ENCODE measurements at places on chromosomes 1 and 21.

DNA sequence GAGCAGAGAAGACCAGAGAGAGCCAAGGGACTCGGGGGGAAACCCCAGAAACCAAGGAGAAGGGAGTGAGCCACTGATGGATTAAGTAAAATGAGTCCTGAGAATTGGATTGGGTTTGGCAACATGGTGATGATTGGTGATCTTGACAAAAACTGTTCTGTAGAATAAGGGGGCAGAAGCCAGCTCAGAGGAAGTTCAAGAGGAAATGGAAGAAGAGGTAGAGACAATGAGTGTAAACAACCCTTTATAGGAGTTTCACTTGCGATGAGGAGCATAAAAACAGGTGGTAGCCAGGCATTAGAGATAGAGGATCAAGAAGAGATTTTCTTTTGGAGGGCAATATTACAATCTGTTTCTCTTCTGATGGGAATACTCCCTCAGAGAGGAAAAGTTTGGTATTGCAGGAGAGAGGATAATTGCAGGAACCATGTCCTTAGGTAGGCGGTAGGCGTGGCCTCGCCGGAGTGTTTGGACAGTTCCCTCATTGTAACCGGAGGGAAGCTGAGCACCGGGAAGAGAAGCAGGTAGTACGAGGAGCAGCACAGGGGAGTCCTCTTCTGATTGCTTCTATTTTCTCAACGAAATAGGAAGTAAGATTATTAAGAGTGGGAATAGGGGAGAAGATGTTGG is 68.4 kb upstream of the TENT5C start:
- no peak overlapping the region for H3K27ac ChIP-seq
- no peaks in the 10 kb centered on the region for H3K27me3 ChIP-seq
- no peaks in the 10 kb centered on the region for H3K36me3 ChIP-seq
- H3K4me3 ChIP-seq, result no peak overlapping the region
- peak; percentile 78 for DNase-seq

GRCh38 chr1:201154389-201155165 is at the start of gene TMEM9:
TSS of gene TMEM9 (minus strand) at chr1:201154474. CDS start at chr1:201153923, 551 bp downstream.
- peak; percentile 99 for DNase-seq
- H3K27ac ChIP-seq, result peak within 1 kb of the TSS; percentile 88

- H3K36me3 ChIP-seq, result no peaks in the 10 kb centered on the region
- H3K27me3 ChIP-seq, result no peaks in the 10 kb centered on the region
- H3K4me1 ChIP-seq, result no peaks in the 10 kb centered on the region
Observed at GRCh38 chr21:35328856-35329455, 279.9 kb upstream of the RUNX1 start.

DNA sequence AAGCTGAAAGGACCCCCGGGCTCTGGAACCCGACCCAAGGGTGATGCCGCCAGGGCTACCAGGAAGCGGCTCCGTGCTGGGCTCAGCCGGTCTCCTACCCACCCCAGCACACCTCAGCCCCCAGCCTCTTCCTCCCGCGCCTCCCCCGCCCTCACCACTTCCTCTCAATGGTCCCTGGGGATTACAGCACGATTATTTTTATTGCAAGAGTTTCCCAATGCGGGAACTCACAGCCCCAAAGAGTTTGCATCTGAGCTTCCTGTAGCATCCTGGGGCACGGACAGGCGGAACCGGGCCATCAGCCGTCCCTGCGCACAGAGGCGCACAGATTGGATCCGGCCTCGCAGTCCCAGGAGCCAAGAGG is 8.7 kb upstream of the SLX9 start:
- H3K27ac ChIP-seq, result no peak overlapping the region
- peaks cover 5% of the 10 kb centered on the region for H3K4me1 ChIP-seq
- H3K27me3 ChIP-seq, result peaks cover 63% of the 10 kb centered on the region
- H3K4me3 ChIP-seq, result no peak overlapping the region
- H3K36me3 ChIP-seq, result no peaks in the 10 kb centered on the region

DNA sequence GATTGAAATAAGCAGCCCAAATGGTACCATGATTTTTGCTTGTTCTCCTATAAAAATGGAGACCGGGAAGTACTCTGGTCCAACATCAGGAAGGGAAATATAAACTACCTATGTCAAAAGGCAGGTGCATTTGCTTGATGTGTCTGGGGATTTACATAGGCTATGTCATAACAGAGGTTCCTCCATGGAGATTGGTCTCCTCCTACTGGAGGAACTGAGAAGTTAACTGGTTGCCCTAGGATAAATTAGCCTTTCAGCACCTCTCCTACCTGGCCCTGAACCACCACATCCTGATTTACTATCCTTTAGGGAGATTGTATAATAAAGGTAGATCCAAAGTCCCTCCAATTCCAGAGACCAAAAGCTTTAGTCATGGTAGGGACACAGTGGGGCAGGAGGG is 1109.3 kb upstream of the B3GALT2 start:
- H3K27me3 ChIP-seq, result no peaks in the 10 kb centered on the region
- no peak overlapping the region for H3K27ac ChIP-seq
- H3K36me3 ChIP-seq, result no peaks in the 10 kb centered on the region
- peak; percentile 53 for DNase-seq

DNA sequence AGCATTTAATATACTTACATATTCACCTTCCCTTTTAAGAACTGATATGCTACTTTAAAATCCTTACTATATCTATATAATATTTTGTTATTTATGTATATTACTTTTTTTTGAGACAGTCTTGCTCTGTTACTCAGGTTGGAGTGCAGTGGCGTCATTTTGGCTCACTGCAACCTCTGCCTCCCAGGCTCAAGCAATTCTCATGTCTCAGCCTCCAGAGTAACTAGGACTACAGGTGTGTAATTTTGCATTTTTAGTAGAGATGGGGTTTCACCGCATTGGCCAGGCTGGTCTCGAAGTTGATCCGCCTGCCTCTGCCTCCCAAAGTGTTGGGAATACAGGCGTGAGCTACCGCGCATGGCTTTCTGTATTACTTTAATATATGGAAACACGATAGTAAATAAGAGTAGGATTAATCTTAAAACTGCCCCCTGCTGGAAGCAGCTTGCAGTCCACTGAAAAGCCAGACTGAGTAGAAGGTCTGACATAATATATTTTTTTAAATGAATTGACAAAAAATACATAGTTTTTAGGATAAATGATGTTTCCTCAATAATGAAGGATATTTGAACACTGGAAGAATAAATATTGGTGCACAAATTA is 24.4 kb downstream of the RCAN3 start:
- peaks cover 3% of the 10 kb centered on the region for H3K4me1 ChIP-seq
- no peak overlapping the region for H3K4me3 ChIP-seq
- H3K36me3 ChIP-seq, result peaks cover 25% of the 10 kb centered on the region
- no peaks in the 10 kb centered on the region for H3K27me3 ChIP-seq
- H3K27ac ChIP-seq, result no peak overlapping the region

DNA sequence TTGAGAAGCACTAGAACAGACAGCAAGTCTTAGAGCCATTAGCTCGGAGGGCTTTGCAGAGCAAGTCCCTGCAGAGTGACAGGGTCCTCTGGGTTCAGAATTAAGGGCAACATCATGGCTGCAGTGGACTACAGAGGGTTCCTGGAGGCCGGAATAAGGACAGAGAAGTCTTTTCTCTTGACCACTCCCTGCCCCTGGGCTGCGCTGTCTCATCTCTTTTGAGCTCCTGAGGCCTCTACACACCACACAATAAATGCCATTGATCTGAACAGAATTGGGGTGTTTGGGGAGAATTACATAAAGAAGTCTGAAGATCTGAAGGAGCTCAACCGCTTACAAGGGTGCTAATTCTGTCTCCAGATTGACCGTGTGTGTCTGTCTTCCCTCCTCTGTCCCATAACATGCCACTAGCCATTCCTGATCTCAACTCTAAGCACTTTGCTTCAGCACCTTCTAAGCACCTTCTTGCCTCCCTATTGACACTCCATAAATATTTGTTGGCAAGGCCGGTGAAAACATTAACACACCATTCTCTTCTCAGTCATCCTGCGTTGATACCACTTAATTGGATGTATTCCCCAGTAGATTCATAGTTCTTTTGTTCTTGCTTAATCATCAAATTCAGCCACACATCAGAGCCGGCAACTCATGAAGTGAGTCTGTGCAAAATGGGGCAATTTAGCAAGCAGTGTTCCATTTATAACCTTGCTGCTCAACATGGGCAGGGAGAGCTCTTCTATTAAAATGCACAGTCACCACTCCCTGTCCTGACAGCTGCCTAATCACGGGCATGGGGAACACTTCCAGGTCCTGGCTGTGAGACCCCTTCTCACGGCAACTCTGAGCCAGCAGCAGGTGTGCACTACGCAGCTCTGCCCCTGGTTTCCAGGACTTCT is 49.7 kb downstream of the NMNAT2 start:
- DNase-seq, result peak; percentile 57
- H3K27me3 ChIP-seq, result no peaks in the 10 kb centered on the region
- no peaks in the 10 kb centered on the region for H3K4me1 ChIP-seq
- H3K4me3 ChIP-seq, result no peak overlapping the region
- no peak overlapping the region for H3K27ac ChIP-seq

- no peak for DNase-seq
- no peak overlapping the region for H3K4me3 ChIP-seq
- H3K27ac ChIP-seq, result no peak overlapping the region
- H3K4me1 ChIP-seq, result no peaks in the 10 kb centered on the region
- H3K36me3 ChIP-seq, result peaks cover 4% of the 10 kb centered on the region
Observed at GRCh38 chr1:98702976-98703375, 41.5 kb downstream of the SNX7 start.

- DNase-seq, result no peak
- no peaks in the 10 kb centered on the region for H3K36me3 ChIP-seq
- no peak overlapping the region for H3K4me3 ChIP-seq
- H3K27ac ChIP-seq, result no peak overlapping the region
- H3K4me1 ChIP-seq, result no peaks in the 10 kb centered on the region
Observed at GRCh38 chr1:31222176-31222575, 17.5 kb downstream of the NKAIN1 start.

- H3K27me3 ChIP-seq, result peaks cover 5% of the 10 kb centered on the region
- no peaks in the 10 kb centered on the region for H3K4me1 ChIP-seq
- H3K36me3 ChIP-seq, result no peaks in the 10 kb centered on the region
- no peak overlapping the region for H3K4me3 ChIP-seq
- H3K27ac ChIP-seq, result no peak overlapping the region
Observed at GRCh38 chr1:232037774-232038388, 411.3 kb downstream of the DISC1 start.

DNA sequence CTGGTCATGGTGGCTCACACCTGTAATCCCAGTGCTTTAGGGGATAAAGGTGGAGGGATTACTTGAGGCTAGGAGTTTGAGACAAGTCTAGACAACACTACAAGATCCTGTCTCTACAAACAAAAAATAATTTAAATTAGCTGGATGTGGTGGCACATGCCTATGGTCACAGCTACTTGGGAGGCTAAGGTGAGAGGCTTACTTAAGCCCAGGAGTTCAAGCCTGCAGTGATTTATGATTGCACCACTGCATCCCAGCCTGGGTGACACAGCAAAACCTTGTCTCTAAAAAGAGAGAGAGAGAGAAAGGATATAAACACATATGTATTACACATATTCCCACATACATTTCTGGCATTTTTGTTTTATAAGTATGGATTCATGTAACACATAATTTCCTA is 325.2 kb downstream of the DUSP10 start:
- no peak overlapping the region for H3K4me3 ChIP-seq
- DNase-seq, result no peak
- no peaks in the 10 kb centered on the region for H3K4me1 ChIP-seq
- no peaks in the 10 kb centered on the region for H3K27me3 ChIP-seq

DNA sequence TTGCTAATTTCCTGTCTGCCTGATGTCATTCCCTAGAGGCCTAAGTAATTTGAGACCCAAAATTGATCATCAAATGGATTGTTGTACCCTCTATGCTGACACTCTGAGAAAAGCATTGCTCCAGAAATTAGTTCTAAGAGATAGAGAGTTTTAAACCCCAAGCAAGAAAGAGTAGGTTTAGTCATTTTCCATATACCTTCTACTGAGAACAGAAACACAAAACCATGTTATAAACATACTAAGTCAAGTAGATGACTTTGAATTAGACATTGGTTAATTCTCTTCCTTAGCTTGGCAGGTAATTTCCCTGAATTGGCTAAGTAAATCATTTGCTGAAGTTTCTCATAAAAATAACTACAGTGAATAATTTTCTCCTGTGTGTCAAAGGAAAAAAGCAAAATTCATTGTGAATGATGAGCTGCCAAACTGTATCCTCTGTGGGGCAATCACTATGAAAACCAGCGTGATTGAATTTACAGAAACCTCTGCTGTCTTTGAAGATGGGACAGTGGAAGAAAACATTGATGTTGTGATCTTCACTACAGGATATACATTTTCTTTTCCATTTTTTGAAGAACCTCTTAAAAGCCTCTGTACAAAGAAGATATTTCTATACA is 20.1 kb downstream of the FMO4 start:
- no peak overlapping the region for H3K4me3 ChIP-seq
- no peaks in the 10 kb centered on the region for H3K4me1 ChIP-seq
- H3K27me3 ChIP-seq, result no peaks in the 10 kb centered on the region
- no peaks in the 10 kb centered on the region for H3K36me3 ChIP-seq

DNA sequence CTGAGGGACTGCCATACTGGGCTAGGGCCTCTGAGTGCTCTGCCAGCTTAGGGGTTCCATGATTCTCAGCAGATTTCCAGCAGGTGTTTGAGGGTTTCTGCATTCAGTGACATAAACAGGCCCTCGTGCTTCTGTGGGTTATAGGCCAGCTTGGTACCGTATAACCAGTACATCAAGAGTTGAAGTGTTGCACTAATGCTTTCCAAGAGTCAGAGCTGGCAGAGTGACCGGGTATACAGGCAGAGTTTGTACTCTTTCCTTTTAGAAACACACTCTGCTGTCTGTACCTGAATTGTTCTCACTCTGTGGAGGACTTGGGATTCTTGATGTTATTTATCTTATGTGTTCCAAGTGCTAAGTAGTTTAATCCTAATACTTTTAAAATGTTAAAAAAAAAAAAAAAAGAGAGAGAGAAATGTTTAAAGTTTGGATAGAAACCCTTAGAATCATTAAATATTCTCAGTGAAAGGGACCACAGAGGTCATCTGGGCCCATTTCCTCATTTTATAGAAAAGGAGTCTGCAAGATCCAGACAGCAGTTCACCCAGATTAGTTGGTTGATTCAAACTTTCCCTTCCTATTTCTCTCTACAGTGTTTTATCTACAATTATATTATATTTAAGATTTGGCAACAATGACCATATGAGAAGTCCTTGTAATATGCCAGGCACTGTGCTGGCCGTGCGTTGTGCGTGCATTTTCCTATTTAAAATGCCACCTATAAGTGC is 325.8 kb downstream of the KIF26B start:
- peaks cover 7% of the 10 kb centered on the region for H3K4me1 ChIP-seq
- H3K4me3 ChIP-seq, result no peak overlapping the region
- no peak for DNase-seq

- H3K4me3 ChIP-seq, result no peak overlapping the region
- H3K27me3 ChIP-seq, result no peaks in the 10 kb centered on the region
- H3K27ac ChIP-seq, result no peak overlapping the region
- no peaks in the 10 kb centered on the region for H3K4me1 ChIP-seq
- no peak for DNase-seq
Observed at GRCh38 chr1:25349606-25350005, 11.5 kb downstream of the TMEM50A start.

GRCh38 chr1:4149281-4149680 is 249.2 kb upstream of the C1orf174 start:
- no peaks in the 10 kb centered on the region for H3K36me3 ChIP-seq
- H3K4me1 ChIP-seq, result no peaks in the 10 kb centered on the region
- no peaks in the 10 kb centered on the region for H3K27me3 ChIP-seq
- DNase-seq, result no peak
- H3K27ac ChIP-seq, result no peak overlapping the region
- no peak overlapping the region for H3K4me3 ChIP-seq
